ENCODE measurements at places on chromosomes 13 and 19.
A peak's percentile ranks its signal among the peaks of the same experiment; 100 is the strongest.

DNA sequence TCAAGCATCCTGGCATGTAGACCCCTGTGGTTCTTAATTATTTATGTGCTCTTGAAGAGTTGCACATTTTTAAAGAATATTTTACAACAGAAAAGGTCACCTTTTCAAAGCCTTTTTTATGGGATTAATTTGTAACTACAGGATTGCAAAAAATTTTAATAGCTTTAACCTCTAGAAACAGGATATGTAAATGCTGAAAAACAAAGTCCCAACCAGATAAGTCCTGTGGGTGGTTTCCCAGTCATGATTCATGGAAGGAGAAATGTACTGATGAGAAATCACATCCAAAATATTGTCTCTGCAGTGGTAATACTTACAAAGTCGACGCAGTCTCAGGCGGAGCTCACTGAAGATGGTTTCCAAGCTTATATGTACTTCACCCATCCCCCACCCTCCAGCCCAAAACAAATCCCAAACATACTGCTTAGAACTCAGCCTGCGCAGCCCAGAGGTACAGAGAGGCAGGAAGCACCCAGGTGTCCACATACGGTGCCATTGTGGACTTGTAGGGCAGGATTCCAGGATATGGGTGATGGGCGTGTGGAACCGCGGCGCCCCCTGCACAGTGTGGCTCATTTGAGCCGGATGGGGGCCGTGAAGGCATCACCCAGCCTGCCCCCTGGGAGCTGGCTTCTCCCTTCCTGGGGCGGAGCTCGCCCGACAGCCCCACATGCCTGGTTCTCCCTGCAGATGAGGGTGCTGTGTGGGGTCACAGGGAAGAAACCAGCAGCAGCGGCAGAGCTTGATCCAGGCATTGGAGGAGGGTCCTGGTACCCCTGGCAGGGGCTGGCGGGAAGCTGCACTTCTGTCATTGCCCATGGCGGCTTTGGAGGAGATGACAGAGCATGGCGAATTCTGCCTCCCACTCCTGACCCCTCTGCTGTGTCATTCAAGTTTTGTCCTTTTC lies 101.2 kb downstream of the ATP11A start:
- DNase-seq = no peak

- DNase-seq = no peak
These were observed 61.3 kb upstream of the MEDAG start for GRCh38 chr13:30844548-30845296.

- no peak for DNase-seq
These were observed 2545.3 kb downstream of the PCDH9 start for GRCh38 chr13:64684685-64685431.

DNA sequence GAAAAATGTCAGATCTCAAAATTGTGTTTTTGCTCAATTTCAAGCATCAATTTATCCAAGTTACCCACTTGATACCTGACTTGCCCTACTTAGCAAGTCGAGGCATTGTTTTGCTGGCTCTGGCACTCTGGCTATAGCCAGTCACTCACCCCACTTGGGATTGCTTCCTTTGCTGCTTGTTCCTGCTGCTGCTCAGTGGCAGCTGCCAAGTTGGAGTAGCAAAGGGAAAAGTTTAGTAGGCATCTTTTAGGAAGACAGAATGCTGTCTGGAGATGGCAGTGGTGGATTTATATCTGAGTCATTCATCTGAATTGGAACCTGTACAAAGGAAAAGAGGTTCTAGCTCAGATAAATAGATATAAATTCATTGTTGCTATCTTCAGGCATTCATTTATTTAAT lies 41.2 kb downstream of the PCCA start:
- no peak for DNase-seq

DNA sequence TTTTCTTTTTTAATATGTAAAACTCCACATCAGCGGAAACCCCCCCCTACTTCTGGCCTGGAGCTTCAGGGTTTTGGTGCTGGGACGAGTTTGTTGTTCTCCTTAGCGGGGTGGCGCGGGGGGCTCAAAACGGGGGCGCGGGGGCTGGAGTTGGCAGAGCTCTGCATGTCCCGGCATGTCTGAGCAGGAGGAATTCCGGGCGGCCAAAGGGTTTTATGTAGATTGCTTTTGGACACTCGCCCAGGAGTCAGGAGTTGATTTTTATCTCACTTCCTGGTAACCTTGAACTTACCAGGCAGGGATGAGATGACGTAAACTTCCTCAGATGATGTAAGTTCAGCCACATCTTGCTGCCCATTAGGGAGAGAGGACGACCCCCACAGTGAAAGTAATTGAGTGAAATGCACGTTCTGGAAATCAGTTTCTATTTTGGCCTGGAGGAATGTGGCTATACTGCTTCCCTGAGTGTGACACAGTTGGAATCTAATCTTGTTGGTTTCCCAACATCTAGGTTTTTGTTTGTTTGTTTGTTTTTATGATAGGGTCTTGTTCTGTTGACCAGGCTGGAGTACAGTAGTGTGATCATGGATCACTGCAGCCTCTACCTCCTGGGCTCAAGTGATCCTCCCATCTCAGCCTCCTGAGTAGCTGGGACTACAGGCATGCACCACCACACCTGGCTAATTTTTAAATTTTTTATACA lies 21.0 kb upstream of the GDF15 start:
- DNase-seq = peak; percentile 99

DNA sequence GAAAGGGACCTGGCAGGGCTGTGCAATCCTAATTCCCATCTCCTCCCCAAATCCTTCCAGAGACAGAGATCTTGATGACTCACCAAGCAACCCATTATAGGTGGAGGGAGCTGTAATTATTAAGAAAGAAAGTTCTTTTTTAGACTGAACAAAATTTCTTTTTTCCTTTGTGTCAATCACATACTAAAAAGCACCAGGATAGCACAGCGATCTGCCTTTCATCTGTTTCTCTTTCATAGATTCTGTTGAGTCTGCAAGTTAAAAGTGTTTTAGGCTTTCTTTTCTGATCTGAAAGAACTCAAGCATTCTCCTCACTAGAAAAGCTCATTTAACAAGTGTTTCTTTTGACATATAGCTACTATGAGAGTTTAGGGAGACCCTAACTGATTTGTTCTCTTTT lies 222.8 kb downstream of the DCT start:
- DNase-seq = no peak

DNA sequence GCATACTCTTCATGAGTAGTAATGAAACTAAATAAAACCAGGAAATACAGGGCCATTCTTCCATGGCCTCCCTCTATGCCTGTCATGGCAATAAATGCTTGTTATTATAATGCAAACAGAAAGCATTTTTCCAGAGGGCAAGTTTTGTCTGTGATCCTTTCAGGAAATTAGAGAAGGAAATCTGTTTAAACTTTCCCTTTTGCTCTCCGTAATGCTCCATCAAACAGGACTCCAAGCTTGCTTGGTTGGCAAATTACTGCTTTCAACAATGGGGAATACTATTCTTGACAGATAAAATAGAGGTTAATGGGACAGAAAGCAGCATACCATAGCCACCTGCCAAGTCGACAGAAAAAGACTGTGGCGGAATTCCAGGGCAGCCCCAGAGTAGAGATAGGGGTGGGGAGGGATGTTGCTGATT lies 252.5 kb downstream of the LHFPL6 start:
- no peak for DNase-seq

- DNase-seq = no peak
These were observed at the start of gene VSTM2B for GRCh38 chr19:29525901-29526729. Gene VSTM2B (plus strand): TSS chr19:29525994. CDS start chr19:29526584, 590 bp downstream.

All from fibroblast of skin of right quadriceps (primary cell).